Stimulated activated CD4-positive, alpha-beta T cell treated with anti-CD3 and anti-CD28 coated beads, Interleukin-2, amount 100 ng/mL, for 24 hours (primary cell): ENCODE measurements at places on chromosomes 4 and X.

- no peak for DNase-seq
Observed at GRCh38 chr4:35982318-35982717, 262.0 kb downstream of the ARAP2 start.

DNA sequence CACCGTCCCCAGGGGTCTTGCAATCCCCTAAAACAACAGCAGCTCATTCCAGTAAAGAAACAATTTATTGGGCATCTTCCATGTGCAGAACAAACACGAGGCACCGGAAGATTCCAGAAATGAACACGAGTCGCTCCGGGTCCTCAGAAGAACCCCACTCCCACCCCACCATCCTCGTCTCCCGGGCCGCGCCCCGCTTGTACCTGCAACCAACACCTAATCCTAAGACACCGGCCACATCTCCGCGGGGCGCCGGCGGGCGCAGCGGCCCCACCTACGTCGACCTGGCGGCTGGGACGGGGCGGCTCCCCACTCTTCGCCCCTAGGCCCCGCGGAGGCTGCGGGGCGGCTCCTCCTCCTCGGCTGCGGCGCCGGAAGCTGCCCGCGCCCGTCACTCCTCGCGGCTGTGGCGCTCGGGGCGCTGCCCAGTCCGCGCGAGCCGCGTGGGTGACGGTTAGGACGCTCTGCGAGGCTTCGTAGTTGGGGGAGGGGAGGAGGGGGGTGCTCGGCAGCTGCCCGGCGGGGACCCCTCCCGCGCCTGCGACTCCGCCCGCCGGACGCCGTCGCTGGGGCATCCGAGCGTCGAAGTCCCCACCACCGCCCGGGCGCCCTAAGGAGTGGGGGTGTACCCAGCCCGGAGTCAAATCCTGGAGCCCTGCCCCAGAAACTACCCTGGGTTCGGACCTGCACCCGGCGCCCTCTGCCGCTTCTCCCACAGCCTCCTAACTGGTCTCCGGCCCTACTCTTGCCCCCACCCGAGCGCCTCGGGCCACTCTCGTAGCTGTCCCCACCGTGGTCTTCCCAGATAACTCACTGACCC is at the start of gene CCDC158:
CCDC158 (minus strand) TSS at position 380 of the 820 bp plus-strand sequence. CDS start 17,934 bp downstream, outside the sequence.
- no peak for DNase-seq

DNA sequence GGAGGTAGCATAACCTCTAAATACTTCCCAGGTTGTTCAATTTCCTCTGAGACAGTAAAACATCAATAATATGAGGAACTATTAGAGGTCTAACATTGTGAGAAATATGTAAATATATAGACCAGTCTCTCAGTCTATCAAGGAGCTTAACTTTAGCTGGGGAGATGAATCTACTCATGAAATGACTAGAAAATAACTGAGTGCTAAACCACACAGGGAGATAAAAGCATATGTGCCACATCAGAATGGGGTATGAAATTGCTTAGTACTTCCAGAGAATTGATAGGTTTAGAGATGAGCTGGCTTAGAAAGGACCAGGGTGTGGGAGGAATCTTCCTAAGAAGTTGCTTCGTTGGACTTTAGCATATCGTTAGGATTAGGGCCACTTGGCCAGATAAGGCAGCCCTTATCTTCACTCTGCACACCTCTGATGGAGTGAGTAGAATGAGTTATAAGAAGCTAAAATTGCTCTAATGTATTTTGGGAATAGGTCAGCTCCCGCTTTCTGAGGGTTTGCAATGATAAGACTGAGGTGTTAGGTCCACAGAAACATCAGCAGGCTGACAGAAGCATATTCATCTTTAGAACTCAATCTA is 299.2 kb downstream of the UNC5C start:
- no peak for DNase-seq

DNA sequence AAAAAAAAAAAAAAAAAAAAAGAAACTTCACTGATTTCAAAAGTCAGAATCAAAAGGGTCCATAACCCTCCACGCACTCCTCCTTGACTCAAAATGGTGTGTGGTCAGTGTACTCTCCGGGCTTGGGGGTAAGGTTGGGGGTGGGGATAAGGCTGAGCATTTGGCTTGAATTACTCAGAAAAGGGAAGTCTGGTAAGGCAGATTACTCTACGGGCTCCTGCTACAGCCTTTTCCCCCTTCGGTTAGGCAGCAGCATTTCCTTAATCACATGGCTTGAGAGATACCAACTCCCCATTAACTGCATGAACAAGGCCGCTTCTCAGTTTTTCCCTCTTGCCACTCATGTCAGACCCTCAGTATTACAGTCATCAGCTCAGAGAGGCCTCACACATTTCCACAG is 135.4 kb upstream of the DUSP21 start:
- no peak for DNase-seq

DNA sequence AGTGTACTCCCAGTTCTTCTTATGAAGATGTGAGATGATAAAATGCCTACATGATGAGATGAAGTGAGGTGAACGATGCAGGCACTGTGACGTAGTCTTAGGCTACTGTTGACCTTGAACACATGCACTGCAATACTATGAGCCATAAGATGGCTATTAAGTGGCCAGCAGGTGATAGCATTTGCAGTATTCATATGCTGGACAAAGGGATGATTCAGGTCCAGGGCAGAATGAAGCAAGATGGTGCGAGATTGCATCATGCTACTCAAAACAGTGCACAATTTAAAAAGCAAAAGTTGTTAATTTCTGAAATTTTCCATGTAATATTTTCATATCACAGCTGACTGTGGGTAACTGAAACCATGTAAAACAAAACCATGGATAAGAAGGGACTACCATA is 781.4 kb downstream of the PCDH18 start:
- DNase-seq, result no peak

DNA sequence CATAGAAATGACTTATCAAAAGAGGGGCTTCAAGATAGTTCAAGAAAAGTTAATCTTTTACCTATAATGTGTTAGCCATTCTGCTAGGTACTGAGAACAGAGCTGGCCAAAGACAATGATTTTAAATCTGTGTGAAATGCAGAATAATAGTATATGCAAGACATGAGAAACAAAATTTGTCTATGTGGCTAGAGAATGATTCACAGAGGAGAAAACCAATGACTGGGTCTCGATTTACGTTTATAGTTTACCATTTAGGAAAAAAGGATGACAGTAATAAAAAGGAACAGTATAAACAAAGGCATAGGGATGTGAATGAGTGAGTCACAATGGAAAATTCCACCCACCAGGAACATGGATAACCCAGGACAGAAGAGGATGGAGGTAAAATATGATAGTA is 31.9 kb downstream of the NPFFR2 start:
- no peak for DNase-seq

GRCh38 chr4:185868983-185869382 is 57.0 kb upstream of the SORBS2 start:
- DNase-seq, result no peak

DNA sequence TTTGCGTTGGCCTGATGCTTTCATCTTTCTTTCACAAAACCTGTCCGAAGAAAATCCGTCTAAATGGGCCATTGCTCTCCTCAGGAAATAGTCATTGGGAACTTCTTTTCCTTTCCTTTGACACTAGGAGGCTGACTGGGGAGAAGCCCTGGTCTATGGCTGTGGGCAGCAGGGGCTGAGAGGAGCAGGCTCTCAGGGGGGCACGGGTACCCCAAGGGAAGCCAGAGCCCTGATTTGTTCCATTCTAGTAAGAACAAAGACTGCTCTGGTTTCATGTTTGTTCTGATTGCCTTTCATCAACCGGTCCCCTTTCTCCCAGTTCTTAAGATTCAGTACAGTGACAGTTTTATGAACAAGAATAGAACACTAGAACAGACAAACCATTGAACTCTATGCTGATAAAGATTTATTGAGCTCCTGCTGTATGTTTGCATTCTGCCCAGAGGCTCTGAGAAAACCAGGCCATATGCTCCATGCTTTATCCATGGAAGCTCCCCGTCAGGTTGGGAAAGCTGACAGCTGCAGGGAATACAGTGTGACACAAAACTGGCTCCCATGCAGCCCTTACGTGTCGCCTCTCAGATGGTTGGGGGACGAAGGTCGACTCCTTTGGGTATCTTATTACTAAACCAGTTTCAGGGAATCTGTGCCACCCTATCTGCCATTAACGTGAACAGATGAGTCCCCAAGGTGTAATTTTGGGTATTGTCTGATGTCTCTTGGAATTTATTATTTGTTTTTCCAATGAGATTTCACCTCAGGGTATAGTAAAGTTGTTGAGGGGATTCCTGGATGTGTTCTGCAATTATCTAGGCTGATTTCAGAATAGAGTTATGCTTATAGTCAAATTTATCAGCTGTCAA is 72.4 kb upstream of the MSANTD1 start:
- DNase-seq, result no peak

DNA sequence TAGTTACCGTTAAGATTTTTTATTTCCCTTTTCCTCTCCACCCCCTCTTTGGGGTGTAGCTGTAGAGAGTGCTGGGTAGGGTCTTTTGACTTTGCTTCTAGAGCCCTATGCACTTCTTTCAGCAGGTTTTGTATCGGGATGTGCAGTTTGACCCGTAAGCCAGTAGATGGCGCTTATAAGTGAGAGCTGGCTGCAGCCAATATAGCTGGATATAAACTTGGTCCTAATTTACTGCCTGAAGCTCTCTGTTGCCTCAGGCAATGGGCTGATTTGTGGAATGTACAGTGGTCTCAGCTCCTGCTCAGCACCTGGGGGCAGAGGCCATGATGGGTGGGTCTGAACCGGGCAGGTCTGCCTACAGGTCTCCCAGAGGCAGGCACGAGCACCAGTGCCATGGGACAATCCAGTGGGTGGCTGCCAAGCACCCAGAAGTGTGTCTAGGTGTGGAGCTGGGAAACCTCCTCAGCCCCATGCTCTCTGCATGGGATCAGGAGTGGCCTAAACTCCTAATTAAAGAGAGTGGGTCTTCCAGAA is 146.5 kb downstream of the SPANXN1 start:
- no peak for DNase-seq

DNA sequence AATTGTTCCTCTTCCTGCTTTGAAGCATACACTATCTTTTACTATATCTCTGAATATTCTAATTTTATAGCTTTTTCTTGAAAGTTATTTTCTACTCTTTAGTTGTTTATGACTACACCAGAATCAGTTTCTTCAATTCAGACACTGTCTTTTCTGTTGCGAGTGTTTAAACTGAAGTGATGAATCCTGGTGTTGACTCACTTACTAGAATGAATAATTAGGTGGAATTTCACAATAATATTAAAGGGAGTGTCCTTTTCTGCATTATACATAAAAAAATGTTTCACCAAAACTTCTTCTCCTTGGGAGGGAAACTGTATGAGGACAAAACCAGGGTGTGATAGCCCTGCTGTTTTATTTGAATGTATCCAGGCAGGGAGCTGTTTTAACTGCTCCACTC is 1383.1 kb downstream of the C4orf33 start:
- DNase-seq, result no peak

DNA sequence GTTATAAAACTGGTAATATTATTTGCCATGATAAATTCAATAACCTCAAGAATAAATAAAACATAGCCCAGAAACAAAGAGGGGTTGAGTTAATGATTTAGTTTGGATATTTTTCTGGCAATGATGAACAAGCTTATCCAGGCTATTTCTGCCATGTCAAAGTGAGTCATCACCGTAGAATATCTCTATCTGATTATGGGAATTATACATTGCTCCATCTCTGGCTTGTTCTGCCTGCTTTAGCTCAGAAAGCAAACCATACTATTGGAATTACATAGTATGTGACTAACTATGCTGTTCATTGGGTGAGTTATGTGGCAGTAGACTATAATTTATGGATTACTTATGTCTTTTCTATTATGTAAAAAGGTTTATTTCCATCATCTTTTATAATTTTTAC is 680.1 kb upstream of the AADAT start:
- no peak for DNase-seq

GRCh38 chrX:81257817-81258216 is 55.9 kb downstream of the SH3BGRL start:
- no peak for DNase-seq

DNA sequence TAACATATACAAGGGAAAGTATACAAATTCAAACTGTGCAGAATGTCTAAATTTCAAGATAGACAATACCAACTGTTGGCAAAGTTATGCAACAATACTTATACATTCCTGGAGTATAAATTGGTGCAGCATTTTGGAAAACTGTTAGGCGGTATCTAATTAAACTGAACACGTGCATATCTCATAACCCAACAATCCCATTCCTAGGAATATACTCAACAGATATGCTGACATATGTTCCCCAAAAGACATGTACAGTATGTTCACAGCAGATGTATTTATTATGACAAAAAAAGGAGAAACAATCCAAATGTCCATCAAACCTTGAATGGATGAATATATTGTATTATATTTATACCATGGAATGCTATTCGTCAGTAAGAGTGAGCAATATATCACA is 16.4 kb upstream of the FAM9B start:
- DNase-seq, result no peak

GRCh38 chr4:142550965-142551364 is 295.1 kb downstream of the INPP4B start:
- no peak for DNase-seq

DNA sequence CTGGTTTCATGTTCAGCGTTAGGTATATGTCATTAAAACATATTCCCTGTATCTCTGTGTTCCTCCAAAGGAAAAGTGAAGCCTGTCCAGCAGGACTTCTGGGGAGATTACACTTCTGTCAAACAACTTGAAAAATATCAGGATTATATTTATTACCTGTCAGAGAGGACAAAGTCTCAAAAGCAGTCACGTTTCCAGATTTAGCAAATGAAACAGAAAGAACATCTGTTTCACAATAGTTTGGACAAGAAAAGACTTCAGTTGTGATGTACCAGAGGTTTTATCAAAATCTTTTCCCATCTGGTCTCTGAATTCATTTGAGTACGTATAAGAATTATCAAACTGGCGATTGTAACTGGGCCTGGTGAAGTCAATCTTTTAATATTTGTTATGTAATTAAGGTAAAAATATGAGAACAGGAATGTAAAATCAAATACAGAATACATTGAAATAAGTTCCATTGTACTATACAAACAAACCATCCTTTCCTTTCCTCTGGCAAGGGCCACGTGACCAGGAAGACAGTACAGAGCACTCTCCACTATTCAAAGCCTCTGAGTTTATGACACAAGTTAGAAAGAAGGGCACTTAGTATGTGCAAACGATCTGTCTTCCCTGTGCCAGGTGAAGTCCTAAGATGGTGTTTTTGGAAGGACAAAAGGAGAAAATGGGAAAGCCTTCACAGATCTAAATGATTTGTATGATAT is 3.2 kb downstream of the CASP3 start:
- DNase-seq, result no peak

- DNase-seq, result no peak
Observed at GRCh38 chrX:8748855-8749254, 16.9 kb upstream of the ANOS1 start.

GRCh38 chrX:83521905-83522304 is 13.8 kb downstream of the POU3F4 start:
- no peak for DNase-seq

DNA sequence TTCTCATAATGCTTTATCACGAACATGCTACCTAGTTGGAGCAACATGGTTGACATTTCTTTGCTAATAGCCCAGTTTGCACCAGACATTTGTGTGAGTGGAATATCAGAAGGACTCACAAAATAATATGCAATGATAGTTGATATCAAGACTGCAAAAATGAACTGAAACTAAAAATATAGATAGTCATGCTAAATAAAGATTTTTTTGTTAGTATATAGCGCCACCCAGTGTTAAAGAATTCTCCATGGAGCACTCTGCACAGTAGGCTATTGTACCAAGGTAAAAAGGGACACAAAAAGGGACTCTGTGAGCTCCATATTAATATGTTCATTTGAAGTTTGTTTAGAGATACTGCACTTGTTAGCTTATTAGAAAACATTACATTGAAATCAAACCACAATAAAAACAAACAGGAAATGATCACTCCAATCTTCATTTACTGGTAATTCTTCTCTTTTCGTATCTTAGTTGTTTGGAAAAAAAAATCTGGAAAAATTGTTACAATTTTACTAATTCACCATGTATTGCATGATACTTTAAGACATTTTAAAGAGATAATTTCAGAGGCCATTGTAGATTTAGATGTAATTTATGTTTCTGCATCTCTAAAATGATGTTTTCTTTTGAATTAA is 1509.6 kb downstream of the ADGRL3 start:
- no peak for DNase-seq
